Calu3 (cell line): ENCODE measurements at places on chromosomes 3 and 15.

DNA sequence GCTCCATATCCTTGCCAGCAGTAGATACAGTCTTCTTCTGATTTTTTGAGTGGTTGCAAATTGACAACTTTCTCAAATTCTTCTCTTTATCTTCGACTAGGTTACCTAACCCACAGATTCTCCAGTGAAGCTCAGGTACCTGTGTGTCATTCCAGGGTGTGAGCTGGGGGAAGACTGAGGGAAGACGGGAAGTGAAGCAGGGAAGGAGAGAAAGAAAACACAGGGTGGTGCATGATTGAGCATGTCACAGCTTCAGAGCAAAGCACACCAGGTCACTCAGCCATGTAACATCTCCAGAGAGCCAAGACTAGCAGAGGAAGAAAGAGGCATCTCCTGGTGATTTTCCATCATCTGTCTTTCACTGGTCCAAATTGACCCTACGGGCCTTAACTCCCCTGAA is 67.2 kb downstream of the LSM3 start:
- no peak for DNase-seq

DNA sequence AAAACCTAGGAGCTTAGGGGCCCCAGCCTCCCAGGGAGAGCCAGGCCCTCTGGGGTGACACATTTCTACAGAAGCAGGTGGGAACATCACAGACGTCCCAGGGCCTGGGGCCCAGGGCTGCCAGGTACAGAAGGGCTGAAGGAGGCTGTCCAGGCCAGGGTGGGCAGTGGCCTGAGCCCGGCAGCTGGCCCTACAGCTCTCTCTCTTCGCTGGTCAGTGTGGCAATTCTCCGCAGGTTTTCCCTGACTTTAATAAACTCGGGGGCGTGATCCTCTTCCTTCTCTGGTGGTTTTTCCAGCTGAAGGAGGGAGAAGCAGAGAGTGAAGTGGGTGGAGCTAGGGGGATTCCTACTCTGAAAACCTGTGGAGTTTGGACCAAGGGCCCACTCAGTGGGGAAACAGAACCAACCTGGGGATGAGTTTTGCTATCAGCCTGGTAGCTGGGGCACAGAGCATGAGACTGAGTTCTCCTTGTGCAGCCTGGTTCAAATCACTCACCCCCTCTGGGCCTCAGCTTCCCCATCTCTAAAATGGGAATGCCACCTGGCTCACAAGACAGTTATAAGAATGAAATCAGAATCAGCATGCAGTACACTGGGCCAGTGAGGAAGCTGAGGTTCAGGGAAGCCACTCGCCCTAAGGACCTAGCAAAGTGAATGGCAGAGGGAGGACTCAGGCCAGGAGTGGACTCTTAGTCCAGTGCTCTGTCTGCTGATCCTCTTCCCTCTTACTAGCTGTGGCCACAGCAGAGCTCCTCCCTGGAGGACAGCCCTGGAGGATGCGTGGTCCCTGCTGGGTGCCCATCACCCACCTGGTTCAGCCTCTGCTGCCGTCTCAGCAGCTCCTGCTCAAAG is 10.6 kb downstream of the FAM107A start:
- DNase-seq: no peak

- no peak for DNase-seq
Measured at GRCh38 chr15:27574541-27575054, 524.5 kb downstream of the OCA2 start.

DNA sequence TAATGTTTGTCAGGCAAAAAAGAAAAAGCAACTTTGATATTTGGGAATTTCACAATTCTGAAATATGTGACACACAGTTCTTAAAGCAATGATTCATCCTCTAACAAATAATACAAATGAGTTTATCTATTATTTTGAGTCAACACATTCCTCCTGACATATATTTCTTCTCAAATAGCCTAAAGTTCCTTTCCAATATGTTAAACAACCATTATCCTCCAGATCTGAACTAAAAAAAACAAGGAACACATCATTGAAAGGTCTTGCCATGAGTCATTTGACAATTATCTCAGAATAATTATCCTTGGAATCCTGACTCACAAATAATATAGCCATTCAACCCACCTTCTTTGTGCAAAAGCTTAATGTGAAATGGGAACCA is 208.7 kb upstream of the CDIN1 start:
- no peak for DNase-seq

- DNase-seq: no peak
Measured at GRCh38 chr3:156948402-156949210, 122.5 kb downstream of the LEKR1 start.

- DNase-seq: no peak
Measured at GRCh38 chr3:173138026-173138425, 3.0 kb downstream of the SPATA16 start.
